ENCODE measurements at places on chromosomes 2 and 18.

DNA sequence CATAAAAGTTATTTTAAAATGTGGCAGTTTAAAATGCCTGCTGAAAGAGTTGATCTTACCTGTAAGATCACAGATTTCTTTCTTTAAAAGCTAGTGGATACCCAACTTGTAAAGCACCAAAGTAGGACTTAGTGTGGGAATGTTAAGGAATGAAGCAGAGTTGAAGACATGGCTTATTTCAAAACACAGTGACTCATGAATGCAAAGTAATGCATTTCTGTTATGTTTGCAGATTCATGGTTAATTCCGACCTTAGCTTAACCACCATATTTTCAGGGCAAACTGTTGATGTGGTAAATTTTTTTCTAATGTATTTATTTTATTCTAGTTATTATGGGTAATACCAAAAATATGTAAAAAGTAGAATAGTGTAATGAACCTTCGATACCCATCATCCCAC is 206.8 kb upstream of the FOSL2 start:
- no peak for DNase-seq

- DNase-seq, result no peak
These were observed 27.1 kb downstream of the RALB start for GRCh38 chr2:120279708-120280107.

DNA sequence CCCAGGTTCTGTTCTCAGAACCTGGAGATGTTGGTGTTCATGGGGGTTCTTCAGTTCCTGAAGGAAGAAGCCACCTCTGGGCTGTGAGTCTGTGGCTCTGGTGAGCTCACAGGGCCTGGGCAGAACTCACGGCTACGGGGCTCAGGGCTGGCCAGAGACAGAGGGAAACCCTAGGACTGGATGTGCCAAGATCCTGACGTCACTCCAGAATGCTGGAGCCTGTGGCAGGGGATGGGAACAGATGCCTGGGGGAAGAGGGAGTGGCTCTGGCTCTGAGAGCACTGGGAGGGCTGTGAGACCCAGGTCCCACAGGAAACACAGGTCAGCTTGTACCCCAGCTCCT is at the start of gene OTOF:
Gene OTOF (minus strand): TSS at position 214 of the 343 bp plus-strand sequence.
- DNase-seq, result no peak

DNA sequence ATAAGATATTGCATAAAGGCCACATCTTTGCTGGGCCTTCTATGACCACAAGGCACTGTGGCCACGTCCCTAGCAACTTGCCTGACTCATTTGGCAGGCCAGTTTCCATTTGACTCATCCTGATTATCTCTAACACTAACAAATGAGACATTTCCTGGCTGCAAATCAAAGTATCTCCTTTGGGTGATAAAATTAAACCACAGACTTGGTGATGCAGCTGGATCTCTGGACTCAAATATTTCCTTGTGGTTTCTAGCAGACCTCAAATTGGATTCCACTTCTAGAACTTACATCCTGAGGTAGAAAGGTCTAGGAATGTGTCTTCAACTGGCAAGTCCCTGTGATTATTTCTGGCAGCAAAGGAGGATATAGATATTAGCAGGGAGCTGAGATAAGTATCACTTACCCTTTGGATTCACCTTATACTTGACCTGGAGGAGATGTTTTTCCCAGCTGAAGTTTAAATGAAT is 167.9 kb upstream of the NXPH2 start:
- no peak for DNase-seq

DNA sequence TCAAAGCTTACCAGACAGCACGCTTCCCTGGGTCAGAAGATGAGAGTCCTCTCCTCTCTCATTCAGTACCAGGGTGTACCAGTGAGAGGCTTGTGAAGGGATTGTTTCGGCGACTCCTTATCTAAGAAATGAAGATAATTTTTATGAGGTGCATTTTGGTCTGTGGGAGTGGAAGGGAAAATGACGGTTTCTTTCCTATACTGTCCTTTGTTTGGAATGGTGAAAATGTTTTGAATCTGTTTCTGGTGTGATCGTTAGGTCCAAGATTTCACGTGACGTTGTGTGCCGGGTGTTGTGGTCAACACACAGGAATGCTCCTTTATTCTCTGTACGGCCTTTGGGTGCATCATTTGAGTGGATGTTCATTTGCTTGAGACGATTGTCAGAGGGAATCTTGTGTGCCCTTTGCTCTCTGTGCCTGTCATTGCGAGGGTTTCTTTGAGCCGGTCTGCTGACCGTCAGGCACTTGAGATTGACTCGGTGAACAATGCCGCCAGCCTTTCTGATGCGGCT is 183.5 kb downstream of the AGAP1 start:
- DNase-seq, result no peak

DNA sequence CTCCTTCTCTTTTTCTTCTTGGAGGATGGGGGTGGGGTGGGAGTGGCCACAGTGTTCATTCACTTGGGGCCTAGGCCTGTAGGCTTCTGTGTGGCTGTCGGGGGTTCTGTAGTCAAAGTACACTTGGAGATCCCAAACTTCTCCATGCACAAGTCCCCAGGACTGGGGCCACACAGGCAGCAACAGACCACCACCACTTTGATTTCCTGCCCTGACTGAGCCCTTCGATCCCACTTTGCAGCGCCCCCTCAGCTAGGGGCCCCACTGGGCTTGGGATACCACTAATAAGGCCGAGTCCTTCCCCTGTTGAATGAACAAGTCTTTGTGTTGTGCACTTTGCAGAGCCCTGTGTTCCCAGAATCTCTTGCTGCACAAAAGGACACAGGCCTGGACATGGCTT is 5.5 kb upstream of the TEX51 start:
- no peak for DNase-seq

GRCh38 chr2:171407676-171408044 is 26.1 kb downstream of the METTL8 start:
- DNase-seq, result no peak

DNA sequence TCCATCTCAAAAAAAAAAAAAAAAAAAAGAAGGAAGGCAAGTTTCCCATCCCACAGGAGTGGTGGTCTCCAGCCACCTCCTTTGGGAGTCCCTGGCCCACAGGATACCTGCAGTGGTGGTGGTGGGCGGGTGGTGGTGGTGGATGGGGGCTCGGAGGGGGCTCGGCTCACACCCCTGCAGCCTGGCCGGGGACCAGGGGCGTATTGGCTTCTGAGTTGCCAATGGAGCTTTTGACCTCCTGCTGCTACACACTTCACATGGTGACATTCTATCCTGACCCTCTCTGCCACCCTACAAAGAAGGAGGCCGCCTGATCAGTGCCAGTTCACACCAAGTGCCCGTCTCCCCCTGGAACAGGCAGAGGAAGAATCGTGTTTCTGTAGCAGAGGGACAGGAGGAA is 119.6 kb downstream of the NFATC1 start:
- no peak for DNase-seq

- no peak for DNase-seq
These were observed 7.2 kb upstream of the SS18 start for GRCh38 chr18:26097563-26097962.

DNA sequence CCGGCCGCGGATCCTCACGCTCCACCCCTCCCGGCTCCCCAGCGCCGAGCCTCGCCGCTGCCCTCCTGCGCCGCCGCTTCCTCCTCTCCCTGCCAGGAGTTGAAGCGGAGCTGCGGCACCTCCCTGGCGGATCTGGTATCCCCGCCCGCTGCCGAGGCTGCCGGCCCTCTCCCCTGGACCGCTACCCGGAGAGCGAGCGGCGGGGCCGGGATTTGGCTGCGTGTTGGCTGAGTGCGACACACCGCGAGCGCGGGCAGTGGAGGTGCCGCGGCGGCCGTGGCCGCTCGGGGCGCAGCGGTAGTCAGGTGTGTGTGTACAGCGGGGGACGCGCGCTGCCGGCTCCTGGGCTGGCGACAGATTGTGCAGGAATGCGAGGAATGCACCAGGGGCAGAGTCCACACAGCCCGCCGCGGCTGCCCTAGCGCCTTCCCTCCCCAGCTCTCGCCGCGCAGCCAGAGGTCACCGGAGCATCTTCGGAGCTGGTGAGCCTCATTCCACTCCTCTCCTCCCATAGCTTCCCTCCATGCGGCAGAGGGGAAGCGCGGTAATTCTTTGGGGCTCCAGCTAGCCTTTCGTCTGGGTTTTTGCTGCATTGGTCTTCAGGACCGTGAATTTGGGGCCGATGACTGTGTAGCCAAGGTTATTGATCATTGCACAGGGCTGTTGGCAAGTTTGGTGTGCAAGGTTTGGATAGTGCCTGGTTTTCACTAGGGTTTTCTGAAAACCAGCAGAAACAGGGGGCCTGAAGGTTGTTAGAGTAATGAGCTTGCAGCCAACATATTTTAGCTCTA is 1.3 kb downstream of the PKP4 start:
- peak; percentile 66 for DNase-seq

- no peak for DNase-seq
These were observed 137.1 kb downstream of the ARHGAP28 start for GRCh38 chr18:6866552-6867085.

DNA sequence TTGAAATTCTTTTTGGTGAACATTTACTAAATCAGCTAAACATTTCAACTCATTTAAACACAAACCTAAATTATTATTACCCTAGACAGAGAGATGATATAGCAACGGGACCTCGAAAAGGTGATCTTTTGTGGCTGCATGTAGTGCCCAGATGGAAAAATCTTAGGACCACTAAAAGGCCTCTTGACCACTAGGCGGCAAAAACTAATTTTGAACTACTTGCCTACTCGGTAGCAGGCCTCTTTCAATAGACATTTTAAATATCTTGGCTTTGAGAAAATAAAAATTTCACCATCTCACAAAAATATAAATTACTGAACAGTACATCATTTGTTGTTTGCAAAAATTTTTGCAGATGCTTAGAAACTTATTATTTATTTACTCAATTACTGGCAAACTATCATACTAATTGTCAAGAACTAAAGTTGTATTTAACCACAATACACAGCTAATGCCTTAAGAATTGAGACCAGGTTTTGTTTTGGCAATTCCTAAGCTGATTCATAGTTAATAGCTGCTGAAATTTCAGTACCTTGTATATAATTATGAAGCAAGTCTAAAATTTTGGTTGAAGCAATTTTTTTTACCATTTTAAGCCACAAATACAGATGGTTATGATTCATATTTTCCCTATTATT is 9.4 kb downstream of the COL3A1 start:
- no peak for DNase-seq

DNA sequence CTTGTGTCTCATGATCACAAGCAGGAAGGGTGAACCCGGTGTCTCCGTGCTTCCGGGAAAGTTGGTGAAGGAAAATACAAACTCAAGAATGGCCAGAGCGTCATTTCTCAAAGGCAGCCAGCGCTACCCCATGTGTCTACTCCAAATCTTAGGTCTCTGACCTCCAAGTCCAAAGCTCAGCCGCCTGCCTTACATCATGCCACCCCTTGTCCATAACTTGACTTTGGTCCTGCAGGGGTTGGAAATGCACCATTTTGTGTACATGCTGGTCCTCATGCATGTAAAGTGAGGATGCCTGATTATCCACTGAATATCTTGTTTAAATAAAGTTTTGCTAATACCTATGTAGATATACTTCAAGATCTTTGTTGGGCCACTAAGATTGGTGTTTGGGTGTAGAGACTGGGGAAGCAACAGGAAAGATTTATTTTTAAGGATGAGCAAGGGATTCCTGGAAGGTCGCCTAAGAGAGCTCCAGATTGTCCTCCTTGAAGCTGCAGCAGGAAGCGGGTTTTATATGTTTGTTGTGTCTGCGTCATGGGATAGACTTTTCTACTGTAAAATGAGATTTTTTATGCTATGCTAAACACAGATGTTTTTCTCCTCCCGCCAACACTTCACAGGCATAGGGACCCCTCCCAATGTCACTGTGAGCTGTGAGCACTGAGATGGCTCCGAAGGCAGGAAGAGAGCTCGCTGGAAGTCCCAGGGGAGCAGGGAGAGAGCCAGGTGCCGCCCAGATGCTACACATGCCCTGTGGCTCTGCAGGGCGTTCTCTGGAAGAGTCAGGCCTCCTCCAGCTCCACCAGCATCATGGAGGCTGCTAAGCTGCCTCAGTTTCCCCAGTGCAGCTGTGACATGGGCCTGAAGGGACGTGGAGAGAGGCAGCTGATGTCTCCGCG is 176.2 kb upstream of the HDAC4 start:
- no peak for DNase-seq

- no peak for DNase-seq
These were observed 3.0 kb upstream of the ZNF516 start for GRCh38 chr18:76498064-76498463.

GRCh38 chr2:169225233-169225750 is 137.0 kb downstream of the LRP2 start:
- no peak for DNase-seq

DNA sequence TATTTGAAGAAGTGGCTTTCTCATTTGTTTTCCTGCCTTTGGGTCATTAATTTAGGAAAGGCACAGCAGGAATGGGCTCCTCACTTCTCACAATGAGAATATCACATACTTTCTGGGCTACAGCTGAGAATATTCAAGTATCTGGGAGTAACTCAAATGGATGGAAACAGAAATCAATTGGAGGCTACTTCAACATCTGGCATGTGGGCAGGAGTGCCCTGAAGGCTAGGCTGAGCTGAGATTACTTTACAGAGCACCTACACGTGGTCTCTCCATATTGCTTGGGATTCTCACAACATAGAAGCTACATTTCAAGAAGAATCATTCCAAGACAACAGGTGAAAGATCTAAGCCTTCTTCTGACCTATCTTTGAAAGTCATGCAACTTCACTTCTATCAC is 325.4 kb downstream of the PID1 start:
- DNase-seq, result no peak

- DNase-seq, result no peak
These were observed at the start of gene SMYD1 for GRCh38 chr2:88067598-88067997. Gene SMYD1 (plus strand): TSS chr2:88067825. CDS start chr2:88067865, 40 bp downstream.

DNA sequence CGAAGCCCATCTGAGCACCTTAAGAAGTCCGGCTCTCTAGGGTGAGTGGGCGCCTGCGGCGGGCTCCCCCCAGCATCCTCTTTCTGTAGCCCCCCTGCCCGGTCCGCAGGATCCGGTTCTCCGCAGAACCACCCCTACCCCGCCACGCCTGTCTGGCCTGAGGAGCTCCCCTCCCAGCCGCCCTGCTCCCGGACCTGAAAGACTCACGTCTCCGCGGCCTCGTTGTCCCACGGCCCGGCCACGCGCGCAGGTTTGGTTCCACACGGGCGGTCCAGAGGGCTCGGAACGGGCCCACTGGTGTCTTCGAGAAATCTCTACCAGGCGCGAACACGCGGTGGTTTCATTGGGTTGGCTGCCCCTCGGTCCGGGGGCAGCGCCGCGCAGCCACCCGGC is 237 bp downstream of the SLC39A6 start:
- DNase-seq, result no peak

- DNase-seq, result no peak
These were observed 3.1 kb upstream of the SPP2 start for GRCh38 chr2:234047361-234047760.

DNA sequence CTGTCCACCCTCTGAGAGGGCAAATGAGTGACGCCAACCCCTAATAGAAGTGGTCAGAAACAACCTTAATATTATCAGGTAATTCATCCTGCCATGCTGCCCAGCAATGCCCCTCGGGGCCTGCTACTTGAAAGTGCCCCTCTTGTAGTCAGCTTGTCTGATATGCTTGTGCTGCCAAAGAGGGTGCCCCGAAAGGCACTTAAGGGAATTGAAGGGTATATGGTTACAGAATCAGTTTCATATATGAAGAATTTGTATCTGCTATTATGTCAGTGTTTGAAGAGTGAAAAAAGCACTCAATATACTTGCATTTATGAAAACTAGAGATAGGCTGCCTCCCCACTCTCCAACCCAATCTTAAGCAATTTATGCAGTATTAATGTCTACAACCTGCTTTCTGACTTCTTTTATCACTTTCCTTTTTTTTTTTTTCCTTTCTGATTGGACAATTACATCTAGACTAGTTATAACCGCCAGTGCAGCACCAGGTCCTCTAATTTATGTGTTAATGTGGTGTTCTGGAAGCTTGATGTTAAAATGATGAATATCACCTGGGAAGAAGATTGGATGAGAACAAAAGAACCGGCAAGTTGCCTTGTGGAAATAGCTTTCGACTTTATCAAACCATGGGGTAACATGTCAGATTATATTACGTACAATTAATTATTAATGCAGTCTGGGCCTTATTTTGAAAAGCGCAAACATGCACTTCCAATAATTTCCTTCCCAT is 646.9 kb upstream of the ACVR2A start:
- no peak for DNase-seq
